ENCODE measurements at places on chromosomes 11 and 22.

DNA sequence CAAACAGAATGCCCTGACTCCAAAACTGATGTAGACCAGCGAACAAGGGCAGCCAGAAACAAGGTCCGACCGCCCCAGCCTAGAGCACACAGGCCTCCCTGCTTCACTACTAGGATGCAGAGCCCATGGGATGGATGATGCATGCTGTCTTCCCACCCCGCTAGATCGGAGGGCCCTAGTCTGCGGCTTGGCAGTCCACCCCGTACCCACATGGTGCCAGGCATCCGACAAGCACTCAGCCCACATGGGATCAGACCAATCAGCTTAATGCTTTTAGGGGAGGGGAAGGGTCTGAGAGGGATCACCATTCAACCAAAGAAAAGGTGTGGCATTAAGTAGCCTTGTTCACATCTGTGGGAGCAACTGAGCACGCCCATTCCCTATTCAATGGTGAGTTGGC is 30.6 kb downstream of the PISD start:
- DNase-seq: no peak

GRCh38 chr22:31952094-31952401 is 7.7 kb downstream of the YWHAH start:
- DNase-seq: no peak

- no peak for DNase-seq
Observed at GRCh38 chr11:134532921-134533421, 120.9 kb upstream of the B3GAT1 start.

GRCh38 chr22:47236161-47236560 is 473.7 kb downstream of the TBC1D22A start:
- DNase-seq: no peak

DNA sequence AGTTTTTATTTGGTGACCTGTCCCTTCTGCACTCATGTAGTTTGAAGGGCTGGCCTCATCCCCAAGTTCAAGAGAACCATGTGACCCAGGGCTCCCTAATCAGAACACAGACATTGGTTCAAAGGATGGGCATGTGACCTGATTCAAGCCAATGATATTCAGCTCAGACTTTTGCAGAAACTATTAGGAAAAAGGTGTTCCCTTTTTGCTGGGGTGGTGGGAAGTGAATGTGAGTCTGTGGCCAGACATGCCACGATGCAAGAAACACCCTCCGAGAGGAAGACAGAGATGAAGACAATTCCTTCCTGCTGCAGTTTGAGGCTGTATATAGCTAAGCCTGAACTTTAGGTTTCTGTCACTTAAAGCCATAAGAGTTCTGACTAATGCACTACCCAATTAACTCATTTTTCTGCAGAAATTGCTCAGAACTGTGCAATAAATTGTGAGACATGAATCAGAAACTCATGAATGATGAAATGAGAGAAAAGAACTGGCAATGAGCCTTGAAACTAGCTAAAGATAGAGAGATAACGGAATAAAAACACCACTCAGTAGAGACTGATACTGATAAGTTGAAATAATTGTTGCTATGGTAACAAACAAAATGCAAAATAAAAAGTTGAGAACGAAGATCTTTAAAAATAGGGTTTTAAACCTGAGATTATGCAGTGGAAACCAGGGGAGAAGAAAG is 9.2 kb upstream of the MAPK1 start:
- no peak for DNase-seq

DNA sequence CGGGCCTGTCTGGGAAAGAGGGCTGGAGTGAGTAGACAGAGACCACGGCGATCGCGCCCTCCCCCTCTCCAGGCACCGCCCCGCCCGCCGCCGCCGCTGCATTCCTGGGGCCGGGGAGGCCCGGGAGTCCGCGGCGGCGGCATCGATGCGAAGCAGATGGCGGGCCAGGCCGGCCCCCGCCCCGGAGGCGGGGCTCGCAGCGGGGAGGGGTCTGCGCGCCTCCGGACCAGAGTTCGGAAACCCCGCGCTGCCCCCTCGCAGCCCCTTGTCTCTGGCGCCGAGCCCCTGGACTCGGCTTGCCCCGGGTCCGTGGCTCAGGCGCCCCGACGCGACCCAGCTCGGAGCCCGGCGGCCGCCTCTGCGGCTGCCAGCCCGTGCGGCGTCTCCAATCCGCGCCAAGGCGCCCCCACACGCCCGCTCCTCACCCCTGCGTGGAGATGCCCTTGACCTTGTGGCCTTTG is 1.3 kb downstream of the SCARF2 start:
- DNase-seq: no peak

DNA sequence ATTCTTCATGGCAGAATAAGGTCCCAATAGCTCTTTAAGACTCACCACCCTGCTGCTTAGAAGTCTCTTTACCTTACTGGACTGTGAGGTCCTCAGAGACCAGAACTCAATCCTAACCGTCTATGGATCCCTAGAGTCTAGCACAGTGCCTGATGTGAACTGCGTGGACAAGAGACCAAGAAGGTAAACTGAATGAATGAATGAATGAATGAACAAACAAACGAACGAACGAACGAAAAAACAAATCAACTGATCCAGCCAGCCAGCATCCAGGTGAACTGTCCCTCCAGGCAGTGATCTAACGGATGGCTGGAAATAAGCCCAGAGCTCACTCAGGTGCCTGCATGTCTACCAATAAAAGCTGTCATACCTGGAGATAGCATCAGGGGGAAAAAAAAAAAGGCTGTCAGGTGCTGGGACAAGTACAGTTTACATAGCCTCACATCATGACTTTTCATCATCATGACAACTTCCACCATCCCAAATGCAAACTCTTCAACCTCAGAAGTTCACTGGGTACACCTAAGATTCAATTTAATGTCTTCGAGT is 59.8 kb downstream of the PACSIN2 start:
- no peak for DNase-seq

- DNase-seq: no peak
Observed at GRCh38 chr22:27816552-27816951, 15.0 kb upstream of the MN1 start.

Data from activated T-cell treated with anti-CD3 and anti-CD28 coated beads, Interleukin-2, amount 50 U/mL, for 1 hour (primary cell).